ENCODE measurements at places on chromosomes 7 and 10.

GRCh38 chr7:154167807-154168206 is 115.6 kb downstream of the DPP6 start:
- DNase-seq: no peak

GRCh38 chr10:13709931-13710650 is 123.3 kb downstream of the PRPF18 start:
- DNase-seq: no peak

- DNase-seq: no peak
Observed at GRCh38 chr10:72011016-72011415, 46.8 kb downstream of the CHST3 start.

DNA sequence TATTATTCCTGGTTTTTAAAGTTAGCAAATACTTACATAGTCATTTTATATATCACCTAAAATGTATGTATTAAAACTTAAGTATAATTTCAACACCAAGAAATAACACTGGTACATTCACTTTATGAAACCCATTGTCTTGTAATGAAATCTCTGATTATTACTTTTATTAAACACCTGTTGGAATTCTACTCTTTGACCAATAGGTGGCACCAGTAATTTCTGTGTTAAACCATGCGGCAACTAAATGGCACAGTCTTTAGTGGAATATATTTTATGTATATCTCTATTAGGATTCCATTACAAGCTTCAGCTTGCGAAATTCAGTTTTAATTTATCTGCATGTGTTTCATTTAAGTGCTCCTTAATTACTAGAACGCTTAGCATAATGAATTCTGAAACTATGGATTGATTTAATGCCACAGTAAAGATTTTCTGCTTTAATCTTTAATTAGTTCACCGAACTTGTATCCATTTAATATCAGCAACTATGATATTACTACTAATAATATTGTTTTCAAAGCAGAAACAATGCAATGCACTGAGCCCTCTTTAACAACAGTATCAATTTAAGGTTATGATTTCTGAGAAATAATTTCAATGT is 181.3 kb downstream of the MAGI2 start:
- no peak for DNase-seq

DNA sequence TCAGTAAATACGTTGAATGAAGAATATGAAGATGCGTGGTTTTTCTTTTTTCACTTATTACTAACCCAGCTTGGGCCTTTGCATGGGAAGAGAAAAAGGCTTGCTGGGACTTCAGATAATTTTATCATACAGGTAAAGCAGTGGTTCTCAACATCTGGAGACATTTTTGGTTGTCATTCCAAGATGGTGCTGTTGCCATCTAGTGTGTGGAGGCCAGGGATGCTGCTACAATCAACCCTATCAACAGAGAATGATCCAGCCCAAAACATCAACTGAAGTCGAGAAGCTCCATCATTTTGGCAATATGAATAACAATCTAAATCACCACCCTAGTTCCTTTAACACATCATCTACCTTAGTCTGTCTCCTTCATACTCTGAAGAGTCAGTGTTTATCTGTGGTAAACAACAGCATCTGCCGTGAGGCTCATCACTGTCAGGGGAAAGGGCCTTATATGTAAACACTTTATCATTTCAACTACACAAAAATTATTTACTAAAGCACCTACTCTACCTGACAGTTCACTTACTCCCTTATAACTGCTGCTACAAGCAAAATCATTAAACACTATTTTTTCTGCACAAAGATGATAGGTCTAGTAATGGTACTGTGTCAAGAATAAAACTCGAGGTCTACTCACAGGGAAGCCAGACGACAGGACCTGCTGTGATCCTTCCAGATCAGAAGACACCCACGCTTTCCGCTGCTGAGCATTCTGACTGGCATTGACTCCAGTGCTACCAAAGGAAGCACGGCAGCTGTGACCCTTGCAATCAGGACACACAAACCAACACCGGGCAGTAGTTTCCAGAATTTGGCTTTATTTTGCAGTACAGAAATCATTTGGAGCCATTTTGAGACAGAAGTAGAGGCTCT is 48.6 kb downstream of the GDI2 start:
- no peak for DNase-seq

DNA sequence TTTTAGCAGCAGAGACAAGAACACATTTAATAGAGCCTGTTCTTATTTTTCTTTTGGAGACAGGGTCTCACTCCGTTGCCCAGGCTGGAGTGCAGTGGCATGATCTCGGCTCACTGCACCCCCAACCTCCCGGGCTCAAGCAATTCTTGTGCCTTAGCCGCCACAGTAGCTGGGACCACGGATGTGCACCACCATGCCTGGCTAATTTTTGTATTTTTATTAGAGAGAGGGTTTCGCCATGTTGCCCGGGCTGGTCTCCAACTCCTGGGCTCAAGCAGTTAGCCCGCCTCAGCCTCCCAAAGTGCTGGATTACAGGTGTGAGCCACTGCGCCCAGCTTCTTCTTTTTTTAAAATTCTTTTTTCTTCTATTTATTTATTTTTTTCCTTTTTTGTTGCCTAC is 23.3 kb downstream of the GALNT17 start:
- no peak for DNase-seq

DNA sequence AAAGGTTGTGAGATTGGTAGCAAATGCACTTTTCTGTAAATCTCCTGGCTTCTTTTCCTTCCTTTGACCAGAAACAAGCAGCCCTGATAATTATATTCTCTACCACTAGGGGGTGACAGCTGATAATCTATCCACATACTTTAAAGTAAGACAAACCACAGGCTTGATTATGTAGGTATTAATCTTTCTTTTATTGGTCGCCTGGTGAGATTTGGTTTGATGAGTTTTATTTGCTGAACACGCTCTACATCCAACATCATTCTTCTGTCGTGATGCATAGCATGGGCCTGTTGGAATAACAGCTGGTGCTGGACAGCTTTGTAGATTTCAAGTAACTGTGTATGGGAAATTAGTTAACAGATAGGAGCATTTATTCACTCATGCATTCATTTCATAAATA is 63.5 kb downstream of the ZNF365 start:
- DNase-seq: no peak

DNA sequence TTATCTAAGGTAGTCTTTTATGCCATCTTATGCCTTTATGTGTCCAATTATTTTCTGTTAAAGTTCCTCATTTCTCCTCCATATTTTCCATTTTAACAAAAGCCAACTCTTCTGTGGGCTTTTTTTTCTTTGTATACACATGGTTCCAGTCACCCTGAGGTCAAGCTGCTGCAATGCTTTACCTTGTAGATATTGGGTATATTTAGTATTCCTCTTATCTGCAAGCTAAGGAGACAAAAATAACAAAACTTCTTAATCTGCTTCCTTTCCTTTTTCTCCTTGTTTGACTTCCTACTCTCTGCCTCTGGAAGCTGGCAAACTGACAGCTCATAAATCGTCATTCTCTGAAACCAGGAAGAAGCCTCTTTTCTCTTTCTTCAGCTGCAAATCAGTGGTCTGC is 885.0 kb upstream of the LRRN3 start:
- DNase-seq: no peak

GRCh38 chr10:114408112-114408967 is 4.0 kb upstream of the AFAP1L2 start:
- no peak for DNase-seq
